Stimulated activated naive CD8-positive, alpha-beta T cell treated with anti-CD3 and anti-CD28 coated beads, Interleukin-15, amount 100 ng/mL, for 72 hours (primary cell): ENCODE measurements at places on chromosomes 4 and X.

DNA sequence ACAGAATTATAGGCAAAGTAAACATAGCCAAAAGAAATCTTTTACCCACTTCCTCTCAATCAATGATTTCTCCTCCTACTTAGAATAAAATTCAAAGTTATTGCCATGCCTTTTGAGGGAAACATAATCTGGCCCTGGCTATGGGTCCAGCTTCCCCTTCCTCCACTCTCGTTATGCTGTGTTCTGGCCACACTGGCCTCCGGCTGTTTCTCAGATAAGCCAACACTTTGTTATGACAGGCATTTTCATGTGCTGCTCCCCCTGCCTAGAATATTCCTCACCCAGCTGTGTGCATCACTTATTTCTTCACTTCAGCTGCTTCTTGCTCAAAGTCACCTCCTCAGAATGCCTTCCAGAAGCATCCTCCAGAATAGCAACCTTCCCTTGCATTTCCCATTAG lies 386.6 kb upstream of the AADAT start:
- DNase-seq: no peak

DNA sequence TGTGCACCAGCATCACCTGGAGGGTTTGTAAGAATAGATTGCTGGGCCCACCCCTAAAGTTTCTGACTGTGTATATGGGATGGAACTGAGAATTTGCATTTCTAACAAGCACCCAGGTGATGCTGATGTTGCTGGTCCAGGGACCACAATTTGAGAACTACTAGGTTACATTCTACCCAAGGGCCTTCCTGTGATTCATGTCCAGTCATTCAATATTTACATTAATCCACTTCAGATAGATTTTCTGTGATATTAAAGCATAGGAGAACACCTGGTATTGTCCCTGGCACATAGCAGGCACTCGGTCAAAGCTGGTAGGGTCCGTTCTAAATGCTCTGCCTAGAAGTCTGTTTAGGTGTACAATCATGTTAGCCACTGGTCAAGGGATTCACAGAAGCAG lies 19.5 kb upstream of the XPNPEP2 start:
- no peak for DNase-seq

- DNase-seq: no peak
Observed at GRCh38 chr4:71830497-71831190, 46.8 kb upstream of the GC start.

DNA sequence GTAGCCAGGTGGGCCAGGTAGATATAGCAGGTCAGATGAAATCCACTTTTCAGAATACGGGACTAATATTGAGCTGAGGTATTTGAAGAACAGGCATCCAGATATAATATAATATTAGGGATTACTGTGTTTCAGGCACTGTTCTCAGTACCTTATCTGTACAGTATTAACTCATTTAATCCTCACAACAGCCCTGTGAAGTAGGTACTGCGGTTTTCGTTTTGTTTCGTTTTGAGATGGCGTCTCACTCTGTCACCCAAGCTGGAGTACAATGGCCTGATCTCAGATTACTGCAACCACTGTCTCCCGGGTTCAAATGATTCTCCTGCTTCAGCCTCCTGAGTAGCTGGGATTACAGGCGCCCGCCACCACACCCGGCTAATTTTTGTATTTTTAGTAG lies 129.6 kb downstream of the IL1RAPL2 start:
- DNase-seq: no peak

GRCh38 chr4:20754036-20754435 lies 53.8 kb downstream of the PACRGL start:
- DNase-seq: no peak

DNA sequence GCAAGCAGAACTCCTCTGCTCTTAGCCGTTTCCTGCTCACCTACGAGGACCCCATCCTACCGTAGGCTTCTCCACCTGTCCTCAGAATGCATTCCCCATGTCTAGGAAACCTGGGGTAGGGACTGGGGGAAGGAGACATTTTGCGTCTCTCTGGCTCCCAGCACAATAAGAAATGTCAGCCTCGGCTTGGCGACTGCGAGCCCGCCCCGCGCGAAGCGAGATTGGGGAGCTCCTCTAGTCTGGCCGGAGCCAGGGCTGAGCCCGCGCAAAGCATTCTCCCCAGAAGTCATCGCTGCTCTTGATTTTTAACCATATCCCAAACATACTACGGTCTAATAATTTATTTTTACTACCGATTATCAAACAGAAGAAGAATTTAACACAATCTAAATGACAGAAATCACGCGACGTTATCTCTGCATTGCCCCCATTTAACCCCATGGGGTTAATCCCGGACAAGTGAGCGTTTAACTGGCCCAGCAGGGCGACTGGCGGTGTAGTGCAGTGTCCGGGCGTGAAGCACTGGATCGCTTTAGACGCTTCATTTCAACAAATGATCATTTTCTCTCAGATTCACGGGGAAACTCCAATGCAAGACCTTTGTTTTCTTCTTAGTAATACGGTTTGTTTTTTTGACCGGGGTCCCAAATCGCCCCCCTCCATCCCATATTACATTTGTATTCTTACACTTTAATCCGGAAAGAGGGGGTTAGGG lies 8.0 kb upstream of the PITX2 start:
- no peak for DNase-seq

- DNase-seq: no peak
Observed at GRCh38 chr4:147327322-147327721, 153.6 kb upstream of the EDNRA start.

GRCh38 chr4:106305435-106306055 lies 10.5 kb downstream of the TBCK start:
- no peak for DNase-seq

DNA sequence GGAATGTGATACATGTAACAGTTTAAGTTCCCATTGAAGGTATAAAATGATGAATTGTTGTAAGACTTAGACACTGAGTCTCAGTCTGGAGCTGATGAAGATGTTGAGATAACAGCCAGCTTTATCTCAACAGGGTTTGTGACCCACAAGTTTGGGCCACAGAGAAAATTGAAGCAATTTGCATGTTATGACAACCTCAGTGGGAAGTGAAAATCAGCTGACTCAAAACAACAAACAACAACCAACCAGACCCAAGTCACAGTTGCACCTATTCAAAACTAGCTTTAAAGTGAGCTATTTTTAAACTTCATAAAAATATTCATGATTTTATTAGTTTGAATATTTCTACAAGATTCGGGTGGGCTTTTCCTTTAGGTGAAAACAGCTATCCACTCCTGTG lies 8.0 kb downstream of the SFRP2 start:
- no peak for DNase-seq
